ENCODE measurements at places on chromosomes 3 and 15.
A peak's percentile ranks its signal among the peaks of the same experiment; 100 is the strongest.

GRCh38 chr3:97161169-97161568 is 346.8 kb downstream of the EPHA6 start:
- DNase-seq = no peak

DNA sequence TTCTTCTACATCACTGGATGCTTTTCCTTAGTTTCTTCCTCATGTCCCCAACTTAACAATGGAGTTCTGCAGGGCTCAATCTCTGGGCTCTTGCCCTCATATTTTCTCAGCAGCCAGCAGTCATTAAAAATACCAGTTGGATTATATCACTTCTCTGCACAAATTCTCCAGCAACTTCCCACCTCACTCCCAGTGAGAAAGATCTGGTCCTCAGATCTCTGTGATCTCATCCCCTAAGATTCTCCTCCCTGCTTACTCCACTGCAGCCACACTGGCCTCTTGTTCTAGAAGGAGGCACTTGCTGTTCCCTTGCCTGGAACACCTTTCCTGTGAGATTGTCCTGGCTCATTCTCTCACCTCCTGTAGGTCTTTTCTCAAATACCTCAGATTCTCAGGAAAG is 6.1 kb downstream of the ERICH6 start:
- DNase-seq = no peak

DNA sequence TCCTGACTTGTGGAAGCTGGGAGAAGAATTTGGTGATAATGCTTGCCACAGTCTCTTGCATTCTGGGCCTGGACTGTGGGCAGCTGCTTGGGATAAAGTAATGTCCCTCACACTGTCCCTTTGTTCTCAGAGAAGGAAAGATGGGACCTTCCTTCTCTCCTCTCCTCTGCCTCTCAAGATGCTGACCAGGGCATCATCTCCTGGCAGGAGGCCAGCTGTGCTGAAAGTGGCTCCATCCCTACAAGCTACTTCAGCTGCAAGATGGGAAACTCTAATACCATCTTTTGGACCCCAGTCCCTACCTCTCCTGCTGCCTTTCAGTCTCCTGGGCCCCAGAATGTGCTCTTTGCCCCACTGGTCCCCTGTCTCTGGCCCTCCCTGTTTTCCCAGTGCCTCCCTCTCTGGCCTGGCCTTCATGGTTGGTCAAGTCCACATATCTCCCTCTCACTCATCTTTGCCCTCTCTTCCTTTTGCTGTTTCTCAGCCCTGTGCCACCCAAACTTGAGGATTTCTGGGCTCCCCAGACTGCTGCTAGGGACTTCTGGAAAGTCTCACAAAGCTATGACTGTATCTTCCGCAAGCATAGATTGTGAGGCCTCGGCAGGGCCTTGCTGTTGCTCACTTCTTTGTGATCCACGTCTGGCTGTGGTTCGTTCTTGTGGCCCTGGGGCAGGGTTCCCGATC is 7.1 kb upstream of the SLC6A20 start:
- no peak for DNase-seq

GRCh38 chr3:128598884-128599664 is 51.5 kb downstream of the RPN1 start:
- no peak for DNase-seq

GRCh38 chr3:153159771-153160397 is 2.1 kb upstream of the RAP2B start:
- DNase-seq = no peak

DNA sequence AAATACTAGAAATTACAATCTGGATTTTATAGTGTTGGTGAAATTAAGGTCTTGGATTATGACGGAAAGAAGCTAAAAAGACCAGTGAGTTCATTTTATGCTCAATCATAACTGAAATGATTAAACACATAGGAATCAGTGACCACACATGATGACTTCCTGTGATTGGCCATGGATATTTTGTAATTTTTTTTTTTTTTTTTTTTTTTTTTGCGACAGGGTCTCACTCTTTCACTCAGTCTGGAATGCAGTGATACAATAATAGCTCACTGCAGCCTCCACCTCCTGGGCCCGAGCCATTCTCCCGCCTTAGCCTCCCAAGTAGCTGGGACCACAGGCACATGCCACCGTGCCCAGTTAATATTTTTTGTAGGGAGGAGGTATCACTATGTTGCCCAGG is 47.4 kb downstream of the PAQR5 start:
- no peak for DNase-seq

- no peak for DNase-seq
These were observed 4.8 kb downstream of the IDH2 start for GRCh38 chr15:90097475-90097874.

DNA sequence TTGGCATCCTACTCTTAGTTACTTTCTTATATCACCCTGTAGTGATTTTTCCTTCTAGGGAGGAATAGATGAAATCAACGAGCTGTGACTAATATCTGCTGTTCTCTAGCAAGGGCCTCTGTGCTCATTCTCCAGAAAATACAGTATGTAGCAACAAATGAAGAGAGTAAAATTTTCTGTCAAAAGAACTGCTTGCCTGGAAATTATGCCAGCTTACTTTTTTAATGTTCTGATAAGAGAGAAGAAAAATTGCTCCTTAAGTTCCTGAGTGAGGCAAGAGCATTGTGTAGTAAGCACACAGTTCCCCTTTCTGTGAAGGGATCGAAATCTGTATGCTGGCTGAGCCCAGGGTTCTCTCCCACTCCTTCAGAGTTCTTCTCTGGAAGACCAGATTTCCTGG is 51.4 kb upstream of the GK5 start:
- DNase-seq = no peak

GRCh38 chr3:2822611-2823010 is 287.6 kb downstream of the IL5RA start:
- no peak for DNase-seq

DNA sequence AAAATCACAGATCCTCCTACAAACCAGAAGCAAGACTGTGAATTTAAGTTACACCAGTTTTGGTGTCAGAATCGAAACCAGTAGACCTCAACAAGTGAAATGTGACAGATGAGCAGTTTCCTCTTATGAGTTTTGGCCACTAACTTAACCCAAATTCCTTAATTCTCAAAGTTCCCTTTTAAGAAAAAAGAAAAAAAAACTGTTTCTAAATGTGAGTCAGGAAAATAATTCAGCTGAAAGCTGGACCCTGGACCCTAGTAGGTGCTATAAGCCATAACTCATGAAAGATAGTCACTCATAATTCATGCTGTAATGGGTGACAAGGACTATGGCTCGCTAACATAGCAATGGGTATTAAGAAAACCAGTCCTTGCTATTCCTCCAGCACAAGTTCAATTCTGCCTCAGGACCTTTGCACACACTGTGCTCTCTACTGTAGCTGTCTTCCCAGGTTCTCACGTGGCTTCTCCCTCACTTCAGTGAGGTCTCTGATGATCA is 9.0 kb upstream of the THRB start:
- DNase-seq = no peak

GRCh38 chr3:46017720-46018119 is 9.6 kb downstream of the XCR1 start:
- DNase-seq = no peak

- DNase-seq = no peak
These were observed 397.6 kb upstream of the PLSCR5 start for GRCh38 chr3:147002721-147003120.

- no peak for DNase-seq
These were observed 346.8 kb upstream of the ZNF717 start for GRCh38 chr3:76132154-76132470.

- peak; percentile 8 for DNase-seq
These were observed 37.3 kb downstream of the ANP32A start for GRCh38 chr15:68783226-68784058.

DNA sequence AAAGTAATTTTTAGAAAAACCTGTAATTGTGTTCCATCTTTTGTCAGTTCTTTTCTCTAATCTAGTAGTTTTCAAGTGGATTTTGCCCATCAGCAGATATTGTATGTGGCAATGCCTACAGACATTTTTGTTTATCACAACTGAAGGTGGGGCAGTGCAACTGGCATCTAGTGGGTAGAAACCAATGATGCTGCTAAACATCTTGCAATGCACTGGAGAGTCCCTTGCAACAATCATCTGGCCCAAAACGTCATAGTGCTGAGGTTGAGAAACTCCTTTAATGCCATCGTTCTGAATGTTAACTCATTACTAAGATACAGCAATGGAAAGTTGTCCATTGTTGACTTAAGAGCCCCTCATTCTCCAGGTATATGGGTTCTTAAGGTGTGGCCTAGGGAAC is 80.1 kb downstream of the BTD start:
- DNase-seq = no peak

DNA sequence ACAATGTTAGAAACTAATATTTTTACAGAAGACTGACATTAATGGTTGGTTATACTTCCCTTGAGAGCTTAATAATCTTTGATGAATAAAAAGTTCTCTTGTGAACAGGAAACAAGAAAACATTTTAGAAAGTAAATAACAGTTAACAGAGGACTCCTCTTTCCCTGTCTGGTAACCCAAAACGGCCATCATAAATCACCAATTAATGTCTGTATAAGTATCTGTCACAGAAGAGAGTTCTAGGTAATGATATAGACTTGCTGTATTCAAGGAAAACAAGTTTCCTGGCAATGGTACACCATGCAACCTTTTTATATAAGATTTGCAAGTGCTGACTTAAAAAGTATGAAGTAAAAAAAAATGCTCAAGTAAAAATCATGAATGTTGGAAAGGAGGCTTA is 426.7 kb downstream of the SOX2 start:
- no peak for DNase-seq

All from Panc1 (cell line).